Stomach (tissue), 19 donors: ENCODE measurements at places on chromosomes 3 and 15. TPM values are rescaled to one million over a fixed set of nuclear protein-coding genes. Genes with fewer than 3 reads are reported as not detected.

Gene FEZF2
- not detected for total RNA-seq

Gene EPHA6
- total RNA-seq = 23.7 TPM

Gene ZMYND10
- total RNA-seq = not detected

Gene CCDC191
- 21.0 TPM for total RNA-seq

Gene MST1R
- 94.3 TPM for total RNA-seq

Gene ARMC8
- 50.4 TPM for total RNA-seq

Gene OR5K4
- total RNA-seq = not detected

DNA sequence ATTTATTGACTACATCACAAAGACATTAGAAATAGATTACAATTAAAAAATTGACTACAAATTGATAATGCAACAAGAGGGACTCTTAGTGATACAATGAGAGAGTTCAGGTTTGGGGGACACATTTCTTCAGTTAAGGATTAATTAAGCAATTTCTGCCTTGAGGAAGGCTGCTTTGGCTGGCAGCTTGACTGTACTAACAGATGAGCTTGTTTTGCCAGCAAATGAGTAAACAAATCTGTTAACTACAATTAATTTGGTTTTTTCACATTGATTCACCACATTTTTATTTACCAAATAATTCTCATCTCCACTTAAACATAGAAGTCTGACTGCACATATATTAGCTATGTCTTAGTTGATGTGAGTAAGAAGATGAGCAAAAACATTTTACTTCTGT, 183.6 kb upstream of the ZNF385D start:
- H3K4me1 ChIP-seq = no peaks in the 10 kb centered on the region
- no peaks in the 10 kb centered on the region for H3K36me3 ChIP-seq
- DNase-seq = no peak
- no peak overlapping the region for H3K4me3 ChIP-seq

- H3K4me3 ChIP-seq = no peak overlapping the region
- no peaks in the 10 kb centered on the region for H3K27me3 ChIP-seq
- H3K4me1 ChIP-seq = no peaks in the 10 kb centered on the region
- H3K36me3 ChIP-seq = no peaks in the 10 kb centered on the region
Measured at GRCh38 chr3:114128826-114129225, 50.0 kb downstream of the DRD3 start.

GRCh38 chr3:11913316-11913715, 66.6 kb upstream of the TAMM41 start:
- no peak overlapping the region for H3K4me3 ChIP-seq
- no peak overlapping the region for H3K27ac ChIP-seq
- H3K36me3 ChIP-seq = no peaks in the 10 kb centered on the region
- no peak for DNase-seq

DNA sequence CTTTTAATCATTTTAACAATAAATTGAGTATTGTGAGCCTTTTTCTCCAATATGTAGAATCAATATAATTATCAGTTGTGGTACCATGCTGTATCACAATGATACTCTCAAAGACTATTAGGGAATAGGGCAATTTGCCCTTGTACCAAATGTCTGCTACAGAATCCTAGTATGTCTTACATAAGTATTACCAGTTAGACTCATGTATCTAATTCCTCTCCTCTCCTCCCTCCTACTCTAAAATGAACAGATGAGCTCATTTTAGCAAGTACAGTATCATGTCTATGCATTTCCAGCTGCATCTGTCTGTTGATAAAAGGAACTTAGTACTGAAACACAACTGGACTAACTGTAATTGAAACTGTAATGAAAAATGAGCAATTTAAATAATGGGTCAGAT, 124.3 kb upstream of the ATP11B start:
- no peak overlapping the region for H3K4me3 ChIP-seq
- no peaks in the 10 kb centered on the region for H3K4me1 ChIP-seq
- no peaks in the 10 kb centered on the region for H3K36me3 ChIP-seq
- no peak overlapping the region for H3K27ac ChIP-seq
- no peaks in the 10 kb centered on the region for H3K27me3 ChIP-seq

- no peak overlapping the region for H3K27ac ChIP-seq
- H3K36me3 ChIP-seq = no peaks in the 10 kb centered on the region
- DNase-seq = no peak
- no peaks in the 10 kb centered on the region for H3K27me3 ChIP-seq
- H3K4me1 ChIP-seq = peaks cover 5% of the 10 kb centered on the region
Measured at GRCh38 chr3:195115600-195116406, 155.2 kb downstream of the XXYLT1 start.

GRCh38 chr3:14278265-14278798, 99.7 kb downstream of the LSM3 start:
- no peaks in the 10 kb centered on the region for H3K36me3 ChIP-seq
- H3K27ac ChIP-seq = no peak overlapping the region
- H3K27me3 ChIP-seq = no peaks in the 10 kb centered on the region
- no peaks in the 10 kb centered on the region for H3K4me1 ChIP-seq
- no peak for DNase-seq

DNA sequence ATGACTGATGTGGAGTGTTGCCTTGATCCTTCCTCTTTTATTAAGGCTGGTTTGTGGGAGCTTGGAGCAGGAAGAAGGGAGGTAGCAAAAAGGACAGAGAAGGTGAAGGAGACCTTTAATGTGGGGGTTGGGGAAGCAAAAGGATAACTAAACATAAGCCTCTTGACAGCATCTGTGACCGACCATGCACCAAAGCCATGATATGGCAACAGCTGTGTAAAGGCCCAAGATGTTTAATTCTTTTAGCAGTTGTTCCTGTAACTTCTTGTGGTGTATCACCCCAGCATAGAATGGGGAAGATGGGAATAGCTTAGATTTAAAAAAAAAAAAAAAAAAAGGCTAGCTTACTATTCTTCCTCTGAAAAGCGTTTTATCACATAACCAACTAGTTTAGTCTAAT, 194.7 kb downstream of the KLHL25 start:
- H3K27me3 ChIP-seq = no peaks in the 10 kb centered on the region
- peaks cover 48% of the 10 kb centered on the region for H3K36me3 ChIP-seq
- peak overlapping the region; percentile 39 for H3K27ac ChIP-seq
- no peak overlapping the region for H3K4me3 ChIP-seq
